IPS-NIHi11 (cell line): ENCODE measurements at places on chromosomes 13 and 19.

- no peak for DNase-seq
Measured at GRCh38 chr19:40932008-40932959, 50.3 kb upstream of the CYP2A7 start.

- no peak for DNase-seq
Measured at GRCh38 chr13:98451676-98452470, 125.0 kb downstream of the STK24 start.

DNA sequence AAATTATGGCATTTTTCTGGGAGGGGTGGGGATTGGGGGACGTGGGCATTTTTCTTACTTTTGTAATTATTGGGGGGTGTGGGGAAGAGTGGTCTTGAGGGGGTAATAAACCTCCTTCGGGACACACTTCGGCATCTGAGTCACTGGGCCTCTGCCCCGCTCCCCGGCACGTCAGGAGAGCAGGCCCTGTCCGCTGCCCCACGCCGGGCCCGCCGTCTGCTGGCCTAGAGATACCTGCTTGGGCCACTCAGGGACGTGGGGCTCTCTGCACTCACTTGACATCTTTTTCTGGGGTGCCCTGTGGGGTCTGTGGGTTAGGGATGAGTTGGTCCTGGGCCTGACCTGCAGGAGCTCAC is 3.5 kb upstream of the FTL start:
- DNase-seq: no peak

DNA sequence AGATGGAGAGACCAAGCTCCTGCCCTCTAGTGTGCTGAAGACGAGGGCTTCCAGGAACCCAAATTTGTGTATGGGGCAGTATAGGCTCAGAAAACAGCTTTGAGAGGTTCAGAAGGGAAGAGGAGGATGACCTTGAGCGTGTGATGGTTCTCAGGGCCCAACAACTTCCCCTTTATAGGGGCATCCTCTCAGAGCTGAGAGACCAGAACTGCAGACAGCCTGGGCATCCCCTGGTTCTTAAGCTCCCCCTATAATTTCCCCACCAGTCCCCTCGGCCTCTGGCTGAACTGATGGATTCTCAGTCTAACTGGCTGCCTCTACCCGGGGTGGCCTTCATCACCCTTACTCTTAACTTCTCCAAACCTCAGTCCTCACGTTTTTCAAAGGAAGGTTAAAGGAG is 167.5 kb downstream of the URI1 start:
- no peak for DNase-seq

- DNase-seq: no peak
Measured at GRCh38 chr19:41324231-41324702, 14.3 kb downstream of the CCDC97 start.

DNA sequence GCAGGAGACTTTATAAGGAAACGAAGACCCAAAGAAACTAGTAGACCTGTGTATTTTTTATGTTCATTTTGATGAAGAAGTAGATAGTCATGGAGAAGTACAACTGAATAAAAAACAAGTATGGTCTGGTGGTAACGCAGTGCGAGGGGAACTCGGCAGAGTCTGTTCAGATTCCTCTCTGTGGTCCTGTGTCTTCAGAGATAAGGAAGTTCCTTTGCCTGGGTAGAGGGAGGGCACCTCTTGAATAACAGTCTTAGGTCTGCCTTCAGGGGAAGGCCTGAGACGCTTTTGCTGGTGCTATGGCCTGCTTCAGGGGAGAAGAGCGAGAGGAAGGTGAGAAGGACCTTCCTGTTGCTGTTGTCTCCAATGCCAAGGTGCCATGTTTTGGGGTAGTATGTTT is 25.9 kb upstream of the SLC46A3 start:
- DNase-seq: no peak

DNA sequence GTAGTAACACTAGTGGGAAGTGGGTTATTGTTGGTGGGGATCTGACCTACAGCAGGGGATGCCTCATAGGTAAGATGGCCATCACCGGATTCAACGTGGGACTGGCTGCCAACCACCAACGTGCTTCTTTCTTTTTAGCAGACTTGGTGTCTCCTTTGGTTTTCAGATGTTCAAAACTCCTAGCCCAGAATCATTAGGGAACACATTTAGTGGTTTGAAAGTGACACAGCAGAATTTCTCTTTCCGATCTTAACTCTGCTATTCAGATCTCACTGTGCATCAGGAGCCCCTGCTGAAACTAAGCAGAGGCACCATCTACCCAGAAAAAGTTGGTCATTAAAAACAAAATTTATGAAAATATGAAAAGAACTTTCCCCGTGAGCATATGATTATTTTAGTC is 36.7 kb upstream of the PCDH8 start:
- DNase-seq: no peak

DNA sequence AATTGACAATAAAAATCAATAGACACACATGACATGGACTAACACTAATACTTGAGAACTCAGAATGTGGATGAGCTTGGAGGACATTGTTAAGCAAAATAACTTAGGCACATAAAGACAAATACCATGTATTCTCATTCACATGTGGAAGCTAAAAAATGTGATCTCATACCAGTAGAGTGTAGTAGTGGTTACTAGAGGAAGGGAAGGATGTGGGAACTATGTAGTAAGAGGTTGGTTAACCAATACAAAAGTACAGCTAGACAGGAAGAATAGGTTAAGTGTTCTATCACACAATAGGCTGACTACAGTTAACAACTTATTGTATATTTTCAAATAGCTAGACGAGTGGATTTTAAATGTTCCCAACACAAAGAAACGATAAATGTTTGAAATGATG is 415.8 kb upstream of the KLF12 start:
- DNase-seq: no peak

- DNase-seq: no peak
Measured at GRCh38 chr19:11265177-11265784, 3.0 kb upstream of the DOCK6 start.

GRCh38 chr13:95627590-95627989 is 16.9 kb downstream of the DZIP1 start:
- DNase-seq: no peak

- no peak for DNase-seq
Measured at GRCh38 chr13:25882466-25883357, 169.1 kb downstream of the SHISA2 start.

DNA sequence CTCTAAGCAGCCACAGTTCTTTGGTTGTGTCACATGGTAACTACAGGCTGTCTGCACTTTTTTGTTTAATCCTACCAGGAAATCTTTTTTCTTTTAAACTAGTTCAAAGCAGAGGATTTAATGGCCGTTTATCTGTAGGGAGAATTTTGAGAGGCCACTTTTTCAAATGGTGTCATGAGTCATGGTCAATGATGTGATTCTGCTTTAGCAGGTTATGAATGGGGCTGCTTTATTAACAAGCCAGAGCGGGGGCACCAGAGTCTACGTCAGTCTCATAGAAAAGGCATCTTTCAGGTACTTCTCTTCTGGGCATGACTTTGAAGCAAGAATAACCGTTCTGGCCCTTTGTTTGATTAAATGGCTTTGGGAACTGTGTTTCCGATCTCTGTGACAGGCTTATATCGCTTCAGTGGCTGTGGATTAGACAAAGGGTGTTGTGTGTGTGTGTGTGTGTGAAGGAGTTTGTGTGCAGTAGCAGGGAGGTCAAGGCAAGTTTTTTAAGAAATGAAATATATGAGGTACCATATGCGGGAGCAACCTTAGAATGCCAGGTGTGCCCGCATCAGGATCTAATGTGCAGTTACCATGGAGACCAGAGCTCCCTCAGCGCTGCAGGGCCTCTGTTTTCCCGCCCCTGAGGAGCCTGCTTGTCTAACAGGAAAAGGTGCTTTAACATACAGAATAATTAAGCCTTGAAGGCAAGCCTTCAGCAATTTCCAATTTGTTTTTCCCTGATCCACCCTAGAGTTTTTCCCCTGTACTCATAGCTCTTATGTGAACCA is 120.5 kb downstream of the KATNAL1 start:
- peak; percentile 32 for DNase-seq

DNA sequence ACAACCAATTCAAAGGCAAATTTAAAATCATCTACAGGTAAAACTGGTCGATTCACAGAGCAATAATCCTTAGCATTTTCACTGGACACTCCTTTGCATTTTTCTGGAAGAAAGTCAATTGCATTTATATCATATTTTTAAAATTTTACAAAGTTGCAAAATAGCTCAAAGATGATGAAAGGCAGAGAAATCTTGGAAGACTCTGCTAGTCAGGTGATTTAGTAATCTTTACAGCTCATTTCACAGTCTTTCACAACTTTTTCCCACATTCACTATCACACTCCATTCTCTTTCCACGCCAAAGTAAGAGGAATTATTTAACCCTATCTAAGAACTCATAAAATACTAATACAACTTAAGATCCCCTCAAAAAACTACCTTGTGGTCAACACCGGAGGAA is 1063.8 kb downstream of the EFNB2 start:
- no peak for DNase-seq

- no peak for DNase-seq
Measured at GRCh38 chr19:15123900-15124299, 16.7 kb downstream of the SYDE1 start.

- DNase-seq: no peak
Measured at GRCh38 chr13:50761406-50761805, 82.1 kb downstream of the DLEU7 start.

DNA sequence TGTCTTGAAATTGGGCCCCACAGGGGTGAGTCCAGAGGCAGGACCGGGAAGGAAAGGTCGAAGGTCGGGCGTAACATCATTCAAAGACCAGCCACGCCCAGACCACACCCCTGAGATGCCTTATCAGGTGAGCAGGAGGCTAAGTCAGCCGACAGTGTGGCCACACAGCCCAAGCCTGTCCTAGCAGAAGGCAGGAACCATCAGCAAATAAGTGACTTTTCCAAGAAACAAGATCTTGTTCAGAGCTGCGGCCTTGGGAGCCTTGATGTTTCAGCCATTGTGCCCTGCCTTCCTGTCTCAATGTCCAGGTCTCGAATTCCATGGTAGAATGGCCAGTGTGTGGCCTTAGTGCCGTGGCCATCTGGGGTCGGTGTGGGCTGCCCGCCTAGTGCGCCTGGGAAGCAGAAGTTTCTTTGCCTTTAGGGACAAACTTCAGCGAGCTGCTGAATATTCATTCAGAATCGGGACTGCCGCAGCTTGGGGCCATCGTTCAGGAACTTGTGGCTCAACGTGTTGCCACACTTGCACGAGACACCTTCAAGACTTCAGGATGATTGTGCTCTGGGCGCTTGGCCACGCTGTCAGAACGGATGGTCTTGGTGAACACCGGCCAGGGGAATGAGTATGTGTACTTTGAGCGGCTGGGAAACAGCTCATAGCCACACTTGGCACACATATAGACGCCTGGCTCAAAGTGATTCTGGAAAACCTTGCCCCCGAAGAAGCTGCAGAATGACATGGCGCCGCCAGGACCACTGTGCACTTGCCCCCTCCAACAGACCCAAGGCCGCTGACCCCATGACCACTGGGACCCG is 6.1 kb upstream of the IFNL4 start:
- DNase-seq: no peak

DNA sequence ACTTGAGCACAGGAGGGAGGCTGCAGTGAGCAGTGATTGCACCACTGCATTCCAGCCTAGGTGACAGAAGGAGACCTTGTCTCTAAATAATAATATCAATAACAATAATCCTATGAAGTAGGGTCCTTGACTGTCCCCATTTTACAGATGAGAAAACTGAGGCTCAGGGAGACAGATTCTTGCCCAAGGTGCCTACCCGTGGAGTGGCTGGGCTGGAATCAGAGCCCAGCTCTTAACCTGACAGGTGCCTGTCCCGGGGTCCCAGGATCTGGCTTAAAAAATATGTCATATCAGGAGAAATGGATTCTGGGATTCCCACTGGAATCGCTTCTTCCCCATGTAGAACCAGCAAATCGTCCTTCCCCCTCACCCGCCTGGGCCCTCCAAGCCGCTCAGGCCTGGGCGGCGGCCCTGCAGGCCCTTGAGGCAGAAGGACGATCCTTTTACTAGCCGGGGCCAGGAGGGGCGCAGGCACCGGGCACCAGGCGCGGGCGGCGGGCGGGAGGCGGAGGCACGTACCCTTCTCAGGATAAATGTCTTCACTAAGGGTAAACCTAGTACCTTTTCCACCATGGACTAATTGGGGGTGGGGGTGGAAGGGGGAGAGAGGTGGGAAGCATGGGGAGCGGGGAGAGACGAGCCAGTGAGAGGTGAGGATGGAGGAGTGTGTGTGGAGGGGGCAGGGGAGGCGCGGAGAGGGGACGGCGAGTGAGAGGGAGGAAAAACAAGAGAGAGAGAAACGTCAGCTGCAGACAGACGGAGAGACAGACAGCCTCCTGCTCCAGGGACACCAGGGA is 60.6 kb downstream of the COLGALT1 start:
- DNase-seq: peak; percentile 62

DNA sequence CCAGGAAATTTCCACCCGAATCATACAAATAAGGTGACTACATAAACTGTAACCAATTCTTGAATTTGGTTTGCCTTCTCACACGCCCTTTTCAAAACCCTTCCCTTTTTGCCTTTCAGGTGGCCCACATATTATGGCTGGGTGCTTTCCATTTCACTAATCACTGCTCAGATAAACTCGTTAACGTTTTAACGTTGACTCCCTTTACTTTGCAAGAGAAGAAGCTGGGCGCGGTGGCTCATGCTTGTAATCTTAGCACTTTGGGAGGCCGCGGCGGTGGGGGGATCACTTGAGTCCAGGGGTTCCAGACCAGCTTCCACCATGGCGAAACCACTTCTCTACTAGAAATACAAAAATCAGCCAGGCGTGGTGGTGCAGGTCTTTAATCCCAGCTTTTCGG is 19.8 kb upstream of the ZNF91 start:
- DNase-seq: no peak

DNA sequence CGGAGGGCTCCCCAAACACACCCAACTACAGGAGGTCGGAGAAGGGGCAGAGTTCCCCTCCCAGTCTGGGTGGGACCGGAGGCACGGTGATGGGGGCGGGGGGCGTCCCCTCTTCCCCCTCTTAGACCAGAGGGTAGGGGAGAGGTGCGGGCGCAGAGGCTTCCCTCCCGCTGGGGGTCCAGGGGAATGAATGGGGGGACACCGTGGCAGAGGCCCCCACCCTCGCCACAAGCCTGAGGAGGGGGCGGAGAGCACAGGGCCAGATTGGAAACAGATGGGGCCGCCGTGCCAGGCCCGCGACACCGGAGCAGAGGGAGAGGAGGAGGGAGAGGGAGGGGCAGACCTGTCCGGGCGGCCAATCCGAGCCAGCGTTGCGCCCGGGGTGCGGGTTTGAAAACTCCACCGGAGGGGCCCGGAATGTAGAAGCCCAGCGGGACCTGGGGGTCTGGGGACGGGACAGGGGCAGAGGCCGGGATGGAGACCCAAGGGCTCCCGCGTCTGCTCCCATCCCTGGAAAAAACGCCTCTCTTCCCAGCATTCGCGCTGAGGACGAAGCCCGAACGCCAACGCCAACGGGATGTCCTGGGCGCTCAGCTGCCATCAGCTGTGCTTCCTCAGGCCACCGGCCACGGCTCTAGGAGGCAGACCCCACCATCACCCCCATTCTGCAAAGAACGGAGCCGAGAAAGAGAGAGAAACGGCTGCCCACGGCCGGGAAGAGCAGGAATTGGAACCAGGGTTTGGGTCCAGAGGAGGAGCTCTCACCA is 46.8 kb downstream of the PTPRS start:
- DNase-seq: peak; percentile 90

- peak; percentile 55 for DNase-seq
Measured at GRCh38 chr19:9070066-9070465, 16.8 kb upstream of the OR1M1 start.

GRCh38 chr19:53532362-53532761 is 5.6 kb upstream of the ZNF331 start:
- no peak for DNase-seq

- peak; percentile 11 for DNase-seq
Measured at GRCh38 chr13:68234274-68234673, 1004.1 kb upstream of the PCDH9 start.
